ENCODE measurements at places on chromosomes 5 and 9.

- no peaks in the 10 kb centered on the region for H3K4me1 ChIP-seq
- no peaks in the 10 kb centered on the region for H3K27me3 ChIP-seq
- no peaks in the 10 kb centered on the region for H3K36me3 ChIP-seq
- no peak for DNase-seq
- no peak overlapping the region for H3K4me3 ChIP-seq
These were observed 167.0 kb downstream of the CRB2 start for GRCh38 chr9:123523001-123523400.

DNA sequence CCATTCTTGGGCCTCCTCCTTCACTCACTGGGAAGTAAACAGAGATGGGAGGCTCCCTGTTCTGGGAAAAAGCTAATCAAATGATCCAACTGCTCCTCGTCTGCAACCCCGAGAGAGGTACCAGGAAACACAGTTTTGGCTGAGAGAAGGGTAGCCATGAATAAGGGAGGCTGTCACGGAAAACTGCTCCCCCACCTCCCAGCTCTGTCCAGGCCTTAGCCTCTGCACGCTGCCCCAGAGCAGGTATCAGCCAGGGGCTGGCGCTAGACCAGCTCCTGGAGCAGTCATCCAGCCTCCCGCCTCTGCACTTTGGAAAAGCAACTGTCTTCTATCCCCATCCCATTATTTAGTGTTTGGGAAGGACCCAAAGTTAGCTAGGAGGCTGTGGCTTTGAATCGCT lies 266.1 kb downstream of the NDUFS4 start:
- peaks cover 10% of the 10 kb centered on the region for H3K27me3 ChIP-seq
- H3K27ac ChIP-seq: no peak overlapping the region
- H3K4me3 ChIP-seq: no peak overlapping the region
- no peaks in the 10 kb centered on the region for H3K36me3 ChIP-seq
- no peak for DNase-seq
- no peaks in the 10 kb centered on the region for H3K4me1 ChIP-seq

- no peak for DNase-seq
- H3K4me3 ChIP-seq: peak overlapping the region; percentile 74
- H3K27me3 ChIP-seq: no peaks in the 10 kb centered on the region
- H3K4me1 ChIP-seq: peaks cover 93% of the 10 kb centered on the region
- peak overlapping the region; percentile 98 for H3K27ac ChIP-seq
- peaks cover 17% of the 10 kb centered on the region for H3K36me3 ChIP-seq
These were observed 13.7 kb downstream of the DOCK2 start for GRCh38 chr5:169650701-169651331.

DNA sequence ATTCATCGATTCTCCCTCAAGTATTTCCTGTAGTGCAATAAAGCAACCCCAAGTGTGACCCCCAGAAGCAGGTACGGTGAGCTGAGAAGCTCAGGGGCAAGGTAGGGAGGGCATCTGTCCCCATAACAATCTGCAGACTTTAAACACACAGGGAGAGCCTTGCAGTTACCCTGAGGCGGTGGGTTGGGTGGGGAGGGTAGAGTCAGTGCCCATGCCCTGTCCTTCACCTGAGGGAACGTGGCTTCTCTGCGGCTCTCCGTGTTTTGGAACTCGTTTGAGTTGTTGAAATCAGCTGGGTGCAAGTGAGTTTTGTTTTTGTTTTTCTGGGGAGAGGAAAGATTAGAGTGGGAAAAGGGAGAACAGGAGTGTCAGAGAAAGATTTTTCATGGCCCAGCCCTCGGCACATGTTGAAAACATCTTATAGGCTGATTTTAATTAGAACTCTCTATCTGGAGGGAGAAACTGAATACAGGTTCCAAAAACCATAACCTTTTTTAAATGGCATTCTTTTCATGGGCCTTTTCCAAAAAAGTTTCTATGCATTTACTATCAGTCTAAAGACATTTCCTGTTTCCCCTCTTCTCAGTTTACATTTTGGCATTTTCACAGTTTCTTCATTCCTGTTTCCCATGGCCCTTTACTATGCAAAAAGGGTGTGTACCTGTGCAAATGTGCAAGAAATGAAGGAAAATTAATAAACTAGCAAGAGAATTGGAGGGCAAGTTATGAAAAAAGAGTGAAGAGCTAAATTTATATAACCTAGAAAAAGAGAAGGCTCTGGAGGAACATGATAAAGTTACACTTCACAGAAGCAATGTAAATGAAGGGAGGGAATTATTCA lies 266.5 kb upstream of the VLDLR start:
- H3K4me3 ChIP-seq: no peak overlapping the region
- no peaks in the 10 kb centered on the region for H3K36me3 ChIP-seq
- peaks cover 14% of the 10 kb centered on the region for H3K27me3 ChIP-seq
- DNase-seq: no peak
- H3K27ac ChIP-seq: no peak overlapping the region
- no peaks in the 10 kb centered on the region for H3K4me1 ChIP-seq

DNA sequence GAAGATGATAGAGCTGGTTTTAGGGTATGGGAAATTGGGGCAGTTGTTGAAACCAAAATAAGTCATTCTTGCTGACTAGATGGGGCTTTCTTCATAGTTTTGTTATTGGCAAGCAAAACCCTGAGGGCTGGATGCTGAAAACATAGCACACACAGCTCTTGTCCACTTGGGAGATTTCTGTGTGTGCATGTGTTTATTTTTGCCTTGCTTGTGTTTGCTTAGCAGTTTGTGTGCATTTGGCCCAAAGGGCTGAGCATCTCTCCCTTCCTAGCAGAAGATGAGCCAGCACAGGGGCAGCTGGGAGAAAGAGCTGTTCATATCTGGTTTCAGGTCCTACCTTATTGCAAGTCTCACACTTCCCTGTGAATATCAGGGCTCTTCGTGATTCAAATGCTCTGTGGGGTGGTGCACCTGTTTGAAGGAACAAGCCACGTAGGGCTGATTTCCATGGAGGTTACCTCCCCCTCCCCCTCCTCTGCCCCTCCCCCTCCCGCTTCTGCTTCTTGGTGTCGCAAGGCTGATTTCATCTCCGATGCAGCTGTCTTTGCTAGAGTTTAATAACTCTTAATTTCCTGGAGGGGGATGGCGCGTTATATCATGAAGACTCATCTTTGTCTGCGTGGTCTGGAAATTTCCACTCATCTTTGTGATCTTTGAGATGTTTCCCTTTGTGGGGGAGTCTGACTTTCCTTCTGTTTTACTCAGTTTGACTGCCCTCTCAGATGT lies 296.5 kb downstream of the ARHGAP26 start:
- H3K27ac ChIP-seq: peak overlapping the region; percentile 70
- peaks cover 38% of the 10 kb centered on the region for H3K36me3 ChIP-seq
- no peak overlapping the region for H3K4me3 ChIP-seq
- H3K4me1 ChIP-seq: peaks cover 19% of the 10 kb centered on the region
- H3K27me3 ChIP-seq: no peaks in the 10 kb centered on the region

DNA sequence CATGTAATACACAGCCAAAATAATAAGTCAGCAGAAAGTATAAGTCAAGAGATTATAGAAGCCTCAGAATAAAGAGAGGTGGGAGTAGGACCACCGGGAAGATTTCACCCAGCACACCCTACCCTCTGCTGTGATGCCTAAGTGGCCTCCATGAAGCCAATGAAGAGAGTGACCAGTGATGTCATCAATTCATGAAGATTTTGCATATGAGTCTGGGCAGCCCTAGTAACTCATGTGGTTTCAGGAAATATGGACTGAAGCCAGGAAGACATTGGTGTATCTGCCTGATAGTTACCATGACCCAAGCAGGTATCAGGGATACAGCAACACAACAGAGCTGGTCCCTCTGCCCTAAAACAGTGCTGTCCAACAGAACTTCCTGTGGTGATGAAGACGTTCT lies 135.3 kb downstream of the ADAMTS12 start:
- peaks cover 7% of the 10 kb centered on the region for H3K27me3 ChIP-seq
- H3K27ac ChIP-seq: no peak overlapping the region
- H3K36me3 ChIP-seq: no peaks in the 10 kb centered on the region
- DNase-seq: no peak
- H3K4me3 ChIP-seq: no peak overlapping the region

DNA sequence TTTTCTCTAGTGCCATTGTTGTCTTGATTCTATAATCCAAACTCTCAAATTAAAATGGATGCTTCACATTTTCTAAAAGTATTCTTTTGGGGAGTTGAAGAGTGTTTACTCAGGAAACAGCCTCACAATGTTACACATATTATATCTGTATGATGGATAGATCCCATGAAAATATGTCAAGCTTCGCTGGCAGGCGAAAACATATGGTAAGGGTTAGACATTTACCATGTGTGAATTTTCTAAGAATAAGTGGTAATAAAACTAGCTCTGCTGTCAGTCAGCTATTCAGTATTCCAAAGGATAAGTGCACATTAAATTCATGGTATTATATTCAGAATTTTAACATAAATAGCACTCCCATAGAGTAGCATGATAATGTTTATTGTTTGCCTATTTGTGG lies 13.3 kb upstream of the ADCY2 start:
- H3K4me3 ChIP-seq: no peak overlapping the region
- H3K36me3 ChIP-seq: no peaks in the 10 kb centered on the region
- no peak for DNase-seq
- H3K4me1 ChIP-seq: no peaks in the 10 kb centered on the region
- no peaks in the 10 kb centered on the region for H3K27me3 ChIP-seq

DNA sequence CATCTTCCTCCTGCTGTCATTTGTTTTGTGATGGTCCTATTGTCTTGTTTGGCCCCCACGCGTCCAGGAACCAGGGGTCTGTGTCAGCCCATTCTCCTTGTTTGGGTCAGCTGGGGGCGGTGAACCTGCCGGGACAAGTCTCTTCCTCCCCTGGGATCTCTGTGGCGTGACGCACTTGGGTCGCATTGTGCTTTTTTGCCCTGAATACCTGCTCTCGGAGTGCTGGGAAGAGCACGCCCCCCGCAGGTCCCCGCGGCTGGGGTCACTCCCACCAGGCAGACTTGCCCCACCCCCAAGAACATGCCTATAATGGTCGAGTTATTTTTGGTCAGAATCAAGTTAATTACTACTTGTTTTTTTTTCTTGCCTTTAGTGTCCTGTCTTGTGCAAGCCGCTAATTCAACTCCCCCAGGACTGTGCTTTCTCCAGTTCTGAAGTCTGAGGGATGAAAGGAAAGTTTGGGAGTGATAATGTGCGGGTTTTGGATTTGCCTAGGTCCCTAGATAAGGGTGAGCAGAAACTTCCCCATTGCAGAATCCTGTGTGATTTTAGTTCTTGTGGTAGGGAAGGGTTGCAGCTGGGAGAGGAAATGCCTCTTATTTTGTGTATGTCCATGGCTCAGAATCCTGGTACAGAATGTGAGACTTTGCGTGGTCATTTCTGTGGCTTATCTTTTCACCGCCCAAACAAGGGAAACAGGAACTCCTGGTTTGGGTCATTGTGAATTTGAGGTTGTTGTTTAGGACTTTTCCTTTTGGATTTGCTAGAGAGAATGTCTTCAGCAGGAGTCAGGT lies 789 bp downstream of the ACER2 start:
- H3K27ac ChIP-seq: peak overlapping the region; percentile 88
- DNase-seq: no peak
- H3K4me1 ChIP-seq: peaks cover 15% of the 10 kb centered on the region
- peak overlapping the region; percentile 97 for H3K4me3 ChIP-seq

DNA sequence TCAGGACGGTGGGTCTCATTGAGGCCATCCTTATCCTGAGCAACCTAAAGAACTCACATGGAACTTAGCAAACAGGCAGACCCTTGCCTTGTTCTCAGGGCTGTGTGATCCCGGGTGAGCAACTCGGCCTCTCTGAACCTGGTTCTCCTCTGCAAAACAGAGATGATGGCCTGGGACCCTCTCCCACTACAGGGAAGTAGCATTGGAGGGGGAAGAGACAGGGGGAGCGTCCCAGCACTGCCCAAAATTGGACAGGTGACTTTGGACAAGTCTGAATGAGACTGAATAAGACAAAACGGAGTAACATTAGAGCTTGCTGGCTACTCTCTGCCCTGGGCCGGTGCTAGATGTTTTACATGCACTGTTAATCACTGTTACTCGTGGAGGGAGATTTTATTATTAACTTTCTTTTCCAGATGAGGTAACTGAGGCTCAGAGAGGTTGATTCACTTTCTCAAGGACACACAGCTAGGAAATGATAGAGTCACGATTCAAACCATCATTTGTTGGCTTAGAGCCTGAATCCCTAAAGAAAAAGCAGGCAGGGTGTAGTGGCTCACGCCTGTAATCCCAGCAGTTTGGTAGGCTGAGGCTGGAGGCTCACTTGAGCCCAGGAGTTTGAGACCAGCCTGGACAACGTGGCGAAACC lies 136.4 kb downstream of the C9orf50 start:
- DNase-seq: no peak
- no peak overlapping the region for H3K4me3 ChIP-seq
- peaks cover 26% of the 10 kb centered on the region for H3K4me1 ChIP-seq
- H3K27me3 ChIP-seq: no peaks in the 10 kb centered on the region
- H3K27ac ChIP-seq: peak overlapping the region; percentile 11
- peaks cover 45% of the 10 kb centered on the region for H3K36me3 ChIP-seq

DNA sequence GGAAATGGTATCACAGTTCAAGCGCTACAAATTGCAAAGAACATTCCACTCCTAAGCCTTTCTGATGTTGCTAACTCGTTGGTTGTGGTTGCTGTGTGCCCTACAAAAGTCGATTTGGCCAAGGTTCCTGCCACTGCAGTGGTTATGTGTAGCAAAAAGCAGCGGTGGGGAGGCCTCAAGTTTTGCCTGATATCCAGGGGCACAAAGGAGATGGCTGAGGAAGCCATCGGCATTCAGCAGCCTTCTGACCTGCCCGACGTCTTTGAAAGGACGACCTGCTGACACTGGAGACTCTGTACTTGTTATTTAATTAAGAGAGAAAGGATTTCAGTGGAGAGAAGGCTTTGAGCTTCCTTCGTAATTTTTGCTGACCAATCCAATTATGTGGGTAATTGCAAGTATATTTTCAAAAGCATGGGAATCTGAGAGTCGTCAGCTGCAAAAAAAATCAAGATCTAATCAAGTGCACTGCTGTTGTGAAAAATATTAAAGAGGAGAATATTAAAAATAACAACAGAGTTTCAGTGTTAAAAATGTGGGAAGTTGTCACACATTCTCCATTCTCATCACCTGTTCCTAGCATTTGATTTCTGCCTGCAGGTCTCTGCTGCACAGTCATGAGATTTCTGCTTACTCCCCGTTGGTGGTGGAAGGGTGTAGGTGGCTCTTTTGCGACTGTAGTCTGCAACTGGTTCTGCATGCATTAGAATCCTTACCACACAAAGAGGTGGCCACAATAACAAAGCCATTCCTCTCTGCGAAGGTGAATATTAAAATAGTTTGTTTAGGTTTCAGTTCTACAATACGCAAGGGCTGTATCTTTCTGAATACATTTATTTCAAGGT lies 319.2 kb downstream of the IRX2 start:
- H3K27me3 ChIP-seq: no peaks in the 10 kb centered on the region
- H3K36me3 ChIP-seq: no peaks in the 10 kb centered on the region
- H3K4me3 ChIP-seq: no peak overlapping the region
- no peaks in the 10 kb centered on the region for H3K4me1 ChIP-seq
- DNase-seq: no peak
- no peak overlapping the region for H3K27ac ChIP-seq

- H3K4me3 ChIP-seq: peak overlapping the region; percentile 85
- H3K27ac ChIP-seq: peak overlapping the region; percentile 97
- peaks cover 9% of the 10 kb centered on the region for H3K36me3 ChIP-seq
- peaks cover 34% of the 10 kb centered on the region for H3K4me1 ChIP-seq
- DNase-seq: no peak
These were observed 603 bp downstream of the PPIP5K2 start for GRCh38 chr5:103120607-103121200.

GRCh38 chr5:27969157-27969556 lies 930.8 kb upstream of the CDH9 start:
- no peaks in the 10 kb centered on the region for H3K4me1 ChIP-seq
- H3K4me3 ChIP-seq: no peak overlapping the region
